T-helper 17 cell (primary cell): ENCODE measurements at places on chromosomes 13 and 19.

- no peak for DNase-seq
Observed at GRCh38 chr19:2556221-2557092, 80.5 kb downstream of the GADD45B start.

DNA sequence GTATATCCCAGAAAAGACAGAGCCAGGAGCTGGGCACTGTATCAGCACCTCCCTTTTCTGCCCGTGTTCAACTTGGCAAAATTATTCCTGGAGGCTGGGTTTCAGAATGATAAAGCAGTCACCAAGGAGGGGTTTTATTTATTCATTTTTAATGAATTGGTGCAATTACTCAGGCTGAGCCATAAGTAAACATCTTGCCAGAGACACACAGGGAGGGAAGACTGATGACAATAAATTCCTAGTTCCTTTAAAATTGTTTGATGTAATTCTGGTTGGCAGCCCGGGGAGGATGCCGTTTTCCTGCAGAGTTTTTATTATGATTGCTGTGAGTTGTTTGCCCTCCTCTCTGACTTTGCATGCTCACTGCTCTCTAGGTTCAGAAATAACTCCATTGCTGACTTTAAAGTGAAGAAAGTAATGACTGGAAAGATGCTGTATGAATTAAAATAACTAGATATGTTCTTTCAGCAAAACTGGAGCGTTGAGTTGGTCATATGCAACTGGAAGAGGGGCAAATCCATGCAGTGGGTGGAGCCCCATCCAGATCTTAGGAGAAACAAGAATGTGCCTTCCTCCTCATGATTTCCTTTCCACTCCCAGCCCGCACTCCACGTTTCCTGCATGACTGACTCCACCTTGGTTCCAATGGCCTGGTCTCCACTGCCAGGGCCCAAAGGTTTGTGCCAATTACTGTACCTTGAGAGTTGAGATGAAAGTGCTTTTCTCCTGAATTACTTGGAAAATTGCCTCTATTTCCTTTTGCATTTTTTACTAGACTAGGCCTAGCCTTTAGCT, 182.1 kb downstream of the RFC3 start:
- no peak for DNase-seq

DNA sequence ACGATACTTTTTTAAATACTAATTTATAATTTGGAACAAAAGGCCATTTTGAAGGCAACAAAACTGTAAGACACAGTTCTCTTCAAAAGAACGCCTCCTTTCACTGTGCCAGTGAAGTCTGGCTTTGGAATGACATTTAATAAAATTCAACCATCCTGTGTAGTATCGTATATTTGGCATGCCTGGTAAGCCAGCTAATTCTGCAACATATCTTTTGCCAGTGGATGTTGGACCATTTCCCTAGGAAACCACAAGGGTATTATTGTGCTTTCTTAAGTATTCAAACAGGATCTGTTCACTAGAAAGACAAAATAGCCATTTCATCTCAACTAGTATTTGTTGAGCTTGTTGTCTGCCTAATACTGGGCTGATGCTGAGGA, 111.6 kb downstream of the RGCC start:
- DNase-seq = no peak

- no peak for DNase-seq
Observed at GRCh38 chr19:48631225-48631624, 6.0 kb downstream of the DBP start.

DNA sequence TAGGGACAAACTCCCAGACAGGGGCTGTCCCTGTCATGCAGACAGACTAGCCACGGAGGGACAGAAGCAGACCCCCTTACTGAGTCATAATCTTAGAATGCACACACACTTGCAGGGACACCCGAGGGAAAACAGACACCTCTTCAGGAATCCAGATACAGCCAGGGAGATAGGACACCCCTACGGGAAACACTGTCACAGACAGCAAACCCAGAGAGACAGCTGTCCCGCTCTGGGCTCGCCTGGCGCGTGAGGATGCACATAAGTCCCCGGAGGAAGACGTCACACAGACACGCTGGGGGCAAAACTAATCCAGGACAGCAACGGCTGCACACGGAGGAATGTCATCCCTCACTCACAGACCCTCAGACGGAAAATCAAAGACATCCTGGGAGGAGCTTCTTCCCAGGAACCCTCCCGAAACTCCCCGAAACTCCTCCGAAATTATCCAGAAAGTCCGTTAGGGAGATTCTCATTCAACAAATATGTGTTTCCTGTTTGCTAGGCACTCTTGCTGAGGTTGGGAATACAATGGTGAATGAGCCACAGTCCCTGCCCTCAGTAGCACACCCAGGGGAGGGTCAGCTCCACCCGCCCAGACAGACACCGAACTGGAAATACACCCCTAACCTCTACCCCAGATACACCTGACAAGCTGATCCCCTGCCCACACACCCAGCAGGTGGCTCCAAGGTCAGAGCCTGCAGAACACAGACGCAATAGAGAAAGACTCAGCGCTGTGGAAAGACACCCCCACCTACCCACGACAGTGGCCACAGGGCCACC, 15.2 kb upstream of the TOMM40 start:
- DNase-seq = no peak

GRCh38 chr13:113152691-113152983, 5.8 kb upstream of the PROZ start:
- no peak for DNase-seq

GRCh38 chr19:54160182-54160811, 776 bp upstream of the LENG1 start:
- no peak for DNase-seq

GRCh38 chr13:62088165-62088564, 672.5 kb upstream of the PCDH20 start:
- DNase-seq = no peak

- no peak for DNase-seq
Observed at GRCh38 chr13:25633093-25633492, 261.3 kb downstream of the ATP8A2 start.

- DNase-seq = no peak
Observed at GRCh38 chr13:40313269-40314200, 352.9 kb downstream of the FOXO1 start.

DNA sequence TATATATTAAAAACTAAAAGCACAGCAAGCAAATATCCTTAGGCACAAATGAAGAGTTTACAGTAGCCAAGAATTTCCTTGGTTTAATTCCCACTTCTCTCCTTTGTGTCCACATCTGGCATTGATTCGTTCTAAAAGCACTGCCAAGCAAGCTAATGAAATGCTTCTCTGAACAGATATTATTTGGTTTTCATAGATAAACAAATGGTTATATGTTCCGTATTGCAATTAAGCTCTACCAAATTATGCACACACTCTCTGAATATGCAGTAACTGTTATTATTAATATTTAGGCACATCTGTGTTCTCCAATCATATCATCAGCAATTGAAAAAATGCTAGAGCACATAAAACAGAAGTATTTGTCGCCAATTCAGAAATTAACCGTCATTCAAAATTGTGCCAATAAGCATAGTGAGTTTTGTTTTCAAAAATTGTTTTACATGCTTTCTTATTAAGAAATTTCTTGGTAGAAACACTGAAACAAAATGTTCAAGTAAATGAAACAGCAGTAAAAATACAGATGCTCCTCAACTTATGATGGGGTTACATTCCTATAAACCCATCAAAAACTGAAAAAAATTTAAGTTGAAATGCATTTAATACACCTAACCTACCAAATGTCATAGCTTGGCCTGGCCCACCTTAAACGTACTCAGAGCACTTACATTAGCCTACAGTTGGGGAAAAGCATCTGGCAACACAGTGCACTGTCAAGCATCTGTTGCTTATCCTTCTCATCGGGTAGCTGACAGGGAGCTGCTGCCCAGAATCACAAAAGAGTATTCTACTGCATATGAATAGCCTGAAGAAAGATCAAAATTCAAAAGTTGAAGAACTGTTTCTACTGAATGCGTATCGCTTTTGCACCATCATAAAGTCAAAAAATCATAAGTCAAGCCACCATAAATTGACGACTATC, 2134.7 kb downstream of the PCDH9 start:
- DNase-seq = no peak

GRCh38 chr19:7528192-7528519, 5.7 kb downstream of the MCOLN1 start:
- DNase-seq = no peak

- no peak for DNase-seq
Observed at GRCh38 chr13:99062593-99062992, 84.7 kb upstream of the DOCK9 start.

- DNase-seq = no peak
Observed at GRCh38 chr13:39777021-39777420, 121.6 kb downstream of the COG6 start.
